Ovary (tissue), 10 donors: ENCODE measurements at places on chromosomes 4 and X.

DNA sequence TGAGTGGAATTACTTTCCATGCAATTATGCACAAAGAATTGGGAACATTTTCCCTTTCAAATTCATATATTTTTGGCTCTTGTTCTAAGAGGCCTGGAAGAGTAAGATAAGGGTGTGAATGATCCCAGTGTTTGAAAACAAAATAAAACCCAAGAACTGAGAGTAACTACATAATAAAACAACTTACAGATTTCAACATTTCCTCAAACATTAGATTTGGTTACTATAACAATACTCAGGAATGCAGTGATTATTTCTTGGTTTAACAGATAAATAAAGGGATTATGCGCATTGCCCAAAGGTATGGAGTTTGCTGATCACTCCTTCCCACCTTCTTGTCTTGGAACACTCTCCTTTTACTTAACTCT is 292.5 kb downstream of the CAMK2D start:
- no peak for DNase-seq
- no peaks in the 10 kb centered on the region for H3K36me3 ChIP-seq
- no peak overlapping the region for H3K4me3 ChIP-seq

DNA sequence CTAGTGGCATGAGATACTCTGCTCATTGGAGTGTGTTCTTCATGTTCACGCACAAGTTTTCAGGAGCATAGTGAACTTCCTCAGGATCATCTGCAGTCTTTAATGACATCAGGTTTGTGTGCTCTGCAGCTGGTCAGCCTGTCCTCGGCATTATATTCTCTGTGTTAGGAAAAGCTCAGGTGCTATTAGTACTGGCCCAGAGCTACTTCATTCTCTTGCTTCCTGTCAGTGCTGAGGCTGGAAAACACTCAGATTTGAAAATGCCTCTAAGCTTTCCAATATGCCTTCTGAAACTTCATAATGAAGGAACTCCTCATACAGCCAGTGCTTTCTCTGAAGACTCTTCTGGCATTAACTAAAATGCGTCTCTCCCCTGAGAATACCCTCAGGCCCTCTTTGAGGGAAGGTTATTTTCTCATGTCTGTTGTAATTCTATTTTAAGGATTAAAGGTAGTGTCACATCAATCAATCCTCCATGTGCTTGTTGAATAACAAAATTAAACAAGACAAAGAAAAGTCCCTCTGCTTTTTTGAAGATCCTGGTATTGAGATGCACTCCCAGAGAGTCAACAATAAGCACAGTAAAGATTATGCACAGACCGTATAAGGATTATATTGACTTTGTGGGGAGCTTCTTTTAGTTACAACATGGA is 666.4 kb downstream of the ADGRL3 start:
- no peaks in the 10 kb centered on the region for H3K27me3 ChIP-seq
- DNase-seq, result no peak
- no peaks in the 10 kb centered on the region for H3K36me3 ChIP-seq
- H3K4me3 ChIP-seq, result no peak overlapping the region

DNA sequence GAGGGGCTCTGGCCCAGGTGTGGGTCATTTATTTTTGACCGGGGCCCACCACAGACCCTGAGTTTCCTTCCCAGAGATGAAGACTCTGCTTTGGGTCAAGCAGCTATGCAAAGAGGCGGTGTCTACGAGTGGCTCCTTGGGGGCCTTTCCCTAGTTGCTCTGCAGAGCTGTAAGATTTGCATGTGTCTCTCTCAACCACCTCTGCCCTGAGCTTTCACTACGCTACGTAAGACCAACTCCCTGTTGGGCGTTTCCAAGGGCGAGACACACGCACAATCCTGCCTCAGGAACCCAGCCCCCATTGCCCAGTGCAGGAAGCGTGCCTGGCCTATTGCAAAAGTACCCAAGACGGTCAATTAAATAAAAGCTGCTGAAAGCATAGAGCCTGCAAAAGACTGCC is 10.0 kb upstream of the ANOS1 start:
- H3K27ac ChIP-seq, result no peak overlapping the region
- H3K27me3 ChIP-seq, result no peaks in the 10 kb centered on the region
- H3K4me3 ChIP-seq, result no peak overlapping the region
- no peaks in the 10 kb centered on the region for H3K36me3 ChIP-seq

- no peak overlapping the region for H3K27ac ChIP-seq
- H3K4me3 ChIP-seq, result no peak overlapping the region
- H3K4me1 ChIP-seq, result no peaks in the 10 kb centered on the region
- no peak for DNase-seq
- no peaks in the 10 kb centered on the region for H3K27me3 ChIP-seq
Observed at GRCh38 chr4:24203926-24204325, 314.1 kb upstream of the PPARGC1A start.
